Ecto neural progenitor cell (in vitro differentiated cells): ENCODE measurements at places on chromosomes 11 and 22.

- DNase-seq: no peak
Observed at GRCh38 chr11:6263662-6264061, 4.0 kb downstream of the CCKBR start.

- no peak for DNase-seq
Observed at GRCh38 chr22:40727964-40728615, 48.8 kb downstream of the MCHR1 start.

DNA sequence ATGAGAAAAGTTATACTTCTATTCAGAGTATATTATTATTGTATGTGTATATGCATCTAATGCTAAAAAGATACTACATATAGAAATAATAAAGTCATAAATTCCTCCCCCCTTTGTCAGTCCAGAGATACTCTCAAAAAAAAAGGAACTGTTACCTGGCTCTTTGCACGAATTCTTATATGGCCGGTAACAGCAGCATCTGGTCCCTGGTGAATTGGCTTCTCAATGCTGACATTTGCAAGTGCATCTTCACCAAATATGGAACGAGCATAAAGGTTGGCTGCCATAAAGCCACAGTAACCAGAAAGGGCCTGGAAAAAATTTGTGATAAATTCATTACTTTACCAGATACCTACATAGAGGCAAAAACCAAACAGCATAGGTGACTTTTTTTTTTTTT lies 41.2 kb downstream of the COPB1 start:
- no peak for DNase-seq

GRCh38 chr22:22020425-22020852 lies 37.9 kb upstream of the TOP3B start:
- DNase-seq: no peak

- no peak for DNase-seq
Observed at GRCh38 chr11:47987310-47987709, 7.0 kb downstream of the PTPRJ start.

DNA sequence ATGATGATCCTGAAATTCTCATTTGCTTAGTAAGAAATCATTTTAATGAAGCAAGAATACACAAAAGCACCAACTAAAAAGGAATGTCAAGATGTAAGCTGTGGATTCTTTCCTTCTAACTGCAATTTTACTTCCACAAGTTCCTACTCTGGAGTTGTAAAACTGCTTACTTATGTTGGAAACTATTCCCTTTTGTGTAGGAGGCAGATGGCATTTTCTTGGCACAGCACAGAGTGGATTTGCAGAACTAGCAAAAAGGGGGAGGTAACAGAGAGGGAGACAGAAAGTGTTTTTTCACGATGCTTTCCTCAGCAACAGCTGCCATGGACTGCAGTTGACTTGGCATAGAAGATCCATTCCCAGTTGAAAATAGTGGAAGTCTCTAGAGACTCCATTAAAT lies 1112.0 kb upstream of the RAG2 start:
- DNase-seq: no peak

GRCh38 chr11:8019314-8020243 lies 32.4 kb downstream of the EIF3F start:
- DNase-seq: peak; percentile 58

DNA sequence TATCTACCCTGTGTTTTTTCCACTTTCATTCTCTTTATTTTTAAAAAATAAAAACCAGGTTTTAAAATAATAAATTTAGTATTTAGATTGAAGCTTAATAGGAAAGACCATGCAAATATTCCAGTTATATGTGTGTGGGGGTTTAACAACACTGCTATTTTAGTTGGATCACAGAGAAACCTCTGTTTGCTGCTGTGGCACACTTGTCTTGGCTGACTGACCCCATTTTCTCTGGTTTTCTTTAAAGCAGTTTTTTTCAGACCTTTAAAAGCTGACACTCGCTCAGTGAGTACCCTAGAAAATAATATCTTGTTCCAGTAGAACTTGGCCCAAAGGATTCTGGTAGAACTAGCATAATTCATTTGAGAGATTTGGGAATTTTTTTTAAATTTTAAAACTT lies 31.6 kb downstream of the ACER3 start:
- DNase-seq: no peak

- DNase-seq: no peak
Observed at GRCh38 chr11:77072851-77073327, 6.1 kb downstream of the CAPN5 start.

- no peak for DNase-seq
Observed at GRCh38 chr11:69504576-69505335, 23.3 kb downstream of the LINC01488 start.

GRCh38 chr11:122628810-122629555 lies 26.5 kb upstream of the UBASH3B start:
- peak; percentile 78 for DNase-seq

DNA sequence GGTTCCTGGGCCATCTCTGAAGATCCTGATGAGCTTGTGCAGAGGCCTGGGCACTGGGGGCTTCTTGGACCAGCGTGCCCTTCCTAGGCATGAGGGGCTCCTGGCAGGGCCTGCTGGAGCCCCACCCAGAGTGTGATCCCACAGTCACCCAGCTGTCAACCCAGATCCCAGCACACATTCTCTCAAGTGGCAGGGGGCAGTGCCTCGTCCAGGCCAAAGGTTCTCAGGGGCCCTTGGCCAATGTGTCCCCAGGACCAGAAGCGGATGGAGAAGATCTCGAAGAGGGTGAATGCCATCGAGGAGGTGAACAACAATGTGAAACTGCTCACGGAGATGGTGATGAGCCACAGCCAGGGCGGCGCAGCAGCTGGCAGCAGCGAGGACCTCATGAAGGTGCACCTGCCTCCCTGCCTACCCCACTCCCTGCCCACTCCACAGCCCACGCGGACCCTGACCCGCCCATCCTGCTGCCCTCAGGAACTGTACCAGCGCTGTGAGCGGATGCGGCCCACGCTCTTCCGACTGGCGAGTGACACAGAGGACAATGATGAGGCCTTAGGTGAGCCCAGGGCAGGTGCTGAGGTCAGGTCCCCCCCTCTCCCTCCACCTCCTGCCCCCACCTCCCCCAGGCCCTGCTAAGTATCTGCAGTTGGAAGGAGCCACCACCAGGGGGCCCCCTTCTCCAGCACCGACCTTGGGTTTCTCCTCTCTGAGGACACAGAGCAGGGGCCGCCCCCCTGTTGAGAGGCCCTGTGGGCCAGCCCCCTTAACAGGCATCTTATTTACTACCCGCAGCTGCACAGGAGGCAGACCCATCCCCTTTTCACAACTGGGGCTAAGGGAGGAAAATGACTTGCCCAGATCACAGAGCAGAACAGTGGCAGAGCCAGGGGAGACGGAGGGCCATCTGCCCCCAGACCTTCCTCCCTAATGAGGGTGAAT lies 14.7 kb downstream of the GGA1 start:
- DNase-seq: peak; percentile 85

GRCh38 chr11:128262463-128263345 lies 324.7 kb downstream of the ETS1 start:
- no peak for DNase-seq

- DNase-seq: no peak
Observed at GRCh38 chr22:40517631-40518030, 118.9 kb downstream of the MRTFA start.

GRCh38 chr11:72793076-72793424 lies 797 bp downstream of the STARD10 start:
- DNase-seq: peak; percentile 46

DNA sequence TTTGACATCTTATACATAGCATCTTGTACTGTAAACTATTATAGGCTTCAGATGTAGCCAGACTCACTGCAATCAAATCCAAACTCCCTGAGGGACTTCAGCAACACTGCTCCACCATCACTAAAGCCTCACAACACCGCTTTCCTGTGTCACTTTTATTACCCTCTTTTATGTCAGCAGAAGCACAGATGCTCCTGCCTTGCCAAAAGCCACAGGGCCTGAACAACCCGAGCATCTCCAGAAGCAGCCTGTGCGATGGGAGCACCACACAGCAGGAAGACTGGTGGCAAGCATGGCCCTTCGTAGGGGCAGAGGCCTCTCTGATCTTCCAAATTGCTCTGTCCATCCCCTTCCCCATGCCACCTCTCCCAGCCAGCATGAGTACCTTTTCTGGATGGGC lies 22.9 kb downstream of the TMEM123 start:
- no peak for DNase-seq

GRCh38 chr11:17684550-17684949 lies 34.8 kb upstream of the MYOD1 start:
- DNase-seq: no peak

DNA sequence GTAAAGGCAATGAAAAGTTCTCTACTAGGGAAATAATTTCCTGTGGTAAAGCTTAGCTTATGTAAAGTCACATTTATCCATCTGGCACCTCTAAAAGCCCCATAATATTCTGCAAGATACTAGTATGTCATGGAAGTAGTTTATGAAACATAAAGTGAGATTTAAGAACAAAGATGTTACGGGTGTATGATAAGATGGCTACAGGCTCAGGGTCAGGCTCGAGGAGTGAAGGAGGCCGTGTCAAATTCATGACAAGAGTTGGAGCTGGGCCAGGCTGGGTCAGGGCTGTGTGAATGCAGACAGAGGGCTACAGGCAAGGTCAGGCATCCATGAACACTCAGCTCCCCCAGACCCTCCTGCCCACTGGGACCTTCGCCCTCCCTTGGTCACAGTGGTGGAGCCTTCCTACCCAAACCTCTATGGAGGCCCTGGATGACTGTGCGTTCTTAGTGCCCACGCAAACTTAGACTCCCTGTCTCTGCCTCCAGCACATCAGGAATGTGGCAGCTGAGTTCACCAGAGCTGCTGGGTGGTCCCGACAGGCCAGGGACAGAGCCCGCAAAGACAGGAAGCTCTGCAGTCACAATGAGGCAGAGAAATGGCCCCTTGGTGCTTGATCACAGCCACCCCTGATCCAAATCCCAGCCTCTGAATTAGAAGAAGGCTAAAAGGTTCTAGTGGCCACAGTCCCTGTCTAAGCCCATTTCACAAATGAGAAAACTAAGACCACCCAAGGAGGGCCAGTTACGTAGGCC lies 14.8 kb downstream of the IGLL5 start:
- DNase-seq: no peak

DNA sequence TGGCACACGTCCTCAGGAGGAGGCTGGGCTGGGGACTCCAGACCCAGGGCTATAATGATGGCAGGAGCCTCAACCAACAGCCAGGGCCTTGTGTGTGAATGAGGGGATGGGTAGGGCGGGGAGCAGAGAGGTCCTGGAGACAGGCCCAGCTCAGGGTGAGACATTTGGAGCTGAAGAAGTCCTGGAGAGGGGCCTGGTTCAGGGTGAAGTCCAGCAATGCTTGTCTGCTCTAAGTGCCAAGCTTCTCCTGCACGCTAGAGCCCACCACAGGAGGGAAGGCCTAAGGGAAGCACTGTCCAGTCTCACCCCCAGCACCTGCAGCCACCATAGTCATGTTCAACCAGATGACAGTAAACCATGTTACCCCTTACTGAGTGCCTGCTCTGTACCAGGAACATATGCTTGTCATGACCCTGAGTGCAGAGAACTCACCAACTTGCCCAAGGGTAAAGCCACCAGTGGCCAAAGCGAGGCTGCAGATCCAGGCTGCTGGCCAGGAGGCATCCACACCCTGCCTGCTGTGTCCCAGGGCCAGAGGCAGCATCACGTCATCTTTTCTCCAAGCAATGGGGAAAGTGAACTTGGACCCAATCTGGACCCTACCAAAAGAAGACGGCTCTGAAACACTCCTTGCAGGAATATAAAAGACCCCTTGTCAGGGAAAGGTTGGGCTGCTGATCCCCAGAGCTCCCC lies 24.0 kb downstream of the LMO1 start:
- no peak for DNase-seq

DNA sequence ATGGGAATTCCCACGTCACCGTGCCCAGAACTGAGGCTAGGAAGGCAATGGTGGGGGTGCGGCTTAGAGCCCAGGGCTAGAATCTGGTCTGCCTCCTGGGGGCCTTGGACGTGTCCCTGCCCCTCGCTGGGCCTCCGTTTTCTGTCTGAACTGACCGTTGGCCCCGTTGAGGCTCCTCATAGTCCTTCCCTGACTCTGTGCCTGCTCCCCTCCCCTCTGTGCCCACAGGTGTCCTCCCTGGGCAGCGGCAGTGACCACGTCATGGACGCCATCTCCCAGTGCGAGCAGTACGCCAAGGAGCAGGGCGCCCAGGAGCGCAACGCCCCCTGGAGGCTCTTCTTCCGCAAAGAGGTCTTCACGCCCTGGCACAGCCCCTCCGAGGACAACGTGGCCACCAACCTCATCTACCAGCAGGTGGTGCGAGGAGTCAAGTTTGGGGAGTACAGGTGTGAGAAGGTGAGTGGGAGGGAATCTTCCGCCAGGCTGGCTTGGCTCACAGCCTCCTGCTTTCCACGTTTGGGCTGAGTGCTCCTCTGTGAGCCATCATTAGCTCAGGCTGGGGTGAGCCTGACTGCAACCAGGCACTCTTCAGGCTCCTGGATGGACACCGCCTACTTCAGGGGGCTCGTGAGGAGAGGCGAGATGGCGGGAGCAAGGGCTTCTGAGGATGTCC lies 63.9 kb downstream of the MYO7A start:
- peak; percentile 88 for DNase-seq

DNA sequence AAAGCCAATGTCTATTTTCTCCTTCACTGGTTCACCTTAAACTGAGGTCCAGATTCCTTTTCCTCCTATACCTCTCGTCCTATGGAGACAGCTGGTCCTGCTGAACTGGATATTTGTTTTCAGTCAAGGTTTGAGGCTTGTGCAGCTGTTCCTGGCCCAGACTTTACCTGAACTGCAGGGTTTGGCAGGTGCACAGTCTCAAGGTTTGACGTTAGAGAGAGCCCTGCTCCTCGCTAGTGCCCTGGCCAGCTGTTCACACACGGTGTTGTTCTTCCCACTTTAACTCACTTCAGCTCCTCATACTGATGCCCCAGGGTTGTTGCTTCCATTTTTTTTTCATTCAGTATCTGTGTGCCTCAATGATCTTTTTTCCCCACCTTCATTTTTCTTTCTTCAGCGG lies 74.0 kb upstream of the TTC12 start:
- DNase-seq: no peak

GRCh38 chr11:72411623-72412419 lies 22.5 kb downstream of the CLPB start:
- no peak for DNase-seq

GRCh38 chr11:79255965-79256364 lies 184.9 kb downstream of the TENM4 start:
- no peak for DNase-seq

DNA sequence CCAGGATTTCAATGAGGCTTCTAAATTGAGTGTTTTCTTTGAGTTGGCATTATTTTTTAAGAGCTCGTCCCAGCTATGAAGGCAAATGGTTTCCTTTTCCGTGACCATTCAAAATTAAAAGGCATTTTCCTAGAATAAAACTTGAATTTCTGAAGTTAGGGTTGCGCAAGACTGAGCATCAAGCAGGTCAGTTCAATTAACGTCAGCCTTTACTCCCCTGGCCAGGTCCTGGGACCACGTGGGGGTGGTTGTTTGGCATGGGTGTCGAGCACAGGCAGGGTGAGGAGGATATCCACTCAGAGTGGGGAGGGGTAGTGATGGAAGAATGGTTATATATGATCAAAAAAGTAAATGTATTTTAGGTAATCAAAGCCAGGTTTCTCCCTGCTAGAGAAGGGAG lies 43.4 kb upstream of the TSKU start:
- no peak for DNase-seq

- DNase-seq: peak; percentile 32
Observed at GRCh38 chr11:117946156-117946841, 17.1 kb upstream of the TMPRSS13 start.

GRCh38 chr11:46858920-46859546 lies 13.0 kb upstream of the CKAP5 start:
- no peak for DNase-seq
